ENCODE measurements at places on chromosomes 4 and X.

- no peak for DNase-seq
Measured at GRCh38 chr4:139986106-139986505, 167.9 kb downstream of the MAML3 start.

DNA sequence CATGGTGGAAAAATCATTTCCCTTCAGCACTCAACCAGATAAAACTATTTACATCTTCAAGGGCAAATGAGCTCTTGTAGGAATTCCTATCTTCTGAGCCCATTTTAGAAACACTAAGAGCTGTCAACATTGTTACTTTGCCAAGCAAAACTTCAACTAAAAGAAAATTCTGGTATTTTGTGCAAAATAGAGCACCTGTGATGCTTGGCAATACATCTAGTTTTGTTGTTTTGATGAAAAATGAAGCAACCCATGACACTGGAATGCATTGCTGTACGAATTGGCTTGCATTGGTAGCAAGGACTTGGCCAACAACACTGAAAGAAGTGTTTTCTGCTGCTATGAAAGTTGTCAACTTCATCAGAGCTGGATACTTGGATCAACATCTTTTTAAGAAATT, 194.4 kb downstream of the COX18 start:
- DNase-seq = no peak

DNA sequence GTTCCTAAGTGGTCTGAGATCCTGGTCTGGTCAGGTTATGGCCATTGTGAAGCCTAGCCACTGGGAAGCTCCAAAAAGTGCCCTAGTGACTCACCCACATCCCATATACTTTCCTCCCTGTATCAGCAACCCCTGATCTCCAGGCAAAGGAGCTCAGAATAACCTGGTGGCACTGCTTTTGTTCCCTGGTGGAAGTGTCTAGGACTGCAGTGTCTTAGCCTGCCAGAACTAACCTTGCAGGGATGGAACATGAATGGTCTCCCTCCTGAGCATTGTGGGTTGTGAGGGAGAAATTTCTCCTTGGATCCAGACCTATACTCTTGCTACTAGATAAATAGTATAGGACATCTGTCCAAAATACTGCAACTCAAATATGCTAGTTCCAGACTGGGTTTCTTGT, 27.9 kb upstream of the WDR1 start:
- no peak for DNase-seq

GRCh38 chrX:136380010-136380769, 79.4 kb downstream of the ADGRG4 start:
- DNase-seq = no peak

- DNase-seq = peak; percentile 61
Measured at GRCh38 chrX:46796574-46797191, 37.8 kb upstream of the SLC9A7 start.

DNA sequence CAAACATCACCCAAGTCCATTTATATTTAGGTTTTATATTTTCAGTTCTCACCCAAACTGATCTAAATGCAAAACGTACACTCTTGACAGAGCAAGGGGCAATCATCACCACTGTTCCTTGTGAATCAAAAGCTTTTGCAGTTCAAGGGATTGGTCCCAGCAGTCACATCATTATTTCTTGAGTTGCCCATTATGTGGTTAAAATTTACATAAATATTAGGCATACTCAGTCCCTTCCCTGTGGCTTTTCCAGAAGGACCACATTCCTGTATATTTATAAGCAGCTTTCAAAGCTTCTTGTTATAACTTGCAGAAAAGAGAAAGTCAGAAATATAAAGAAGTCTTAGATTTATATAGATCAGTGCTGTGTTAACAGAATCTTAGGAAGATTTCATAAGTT, 224.4 kb downstream of the CLCN4 start:
- no peak for DNase-seq

GRCh38 chr4:156771171-156771837, 200.3 kb downstream of the PDGFC start:
- DNase-seq = peak; percentile 80

DNA sequence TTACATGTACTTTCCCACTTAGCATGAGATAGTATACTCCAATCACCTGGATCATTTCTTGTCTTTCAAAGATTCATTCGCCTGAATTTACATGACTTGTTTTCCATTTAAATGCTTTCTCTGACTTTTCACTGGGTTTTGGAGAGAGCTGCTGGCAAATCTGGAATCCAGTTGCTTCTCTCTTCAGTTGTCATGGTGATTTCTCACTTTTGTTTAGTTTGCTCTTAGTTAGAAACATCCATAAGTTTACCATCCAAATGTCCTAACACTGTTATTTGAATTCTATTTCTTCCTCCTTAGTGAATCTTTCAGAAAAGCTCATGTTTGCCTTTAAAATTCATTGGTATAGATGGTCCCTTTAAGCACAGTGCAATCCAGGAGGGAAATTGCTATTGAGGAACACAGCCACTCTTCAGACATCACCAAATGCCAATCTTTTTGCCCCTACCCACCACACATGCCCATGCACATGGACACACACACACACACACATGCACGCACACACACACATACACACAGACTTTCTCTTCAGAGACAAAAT, 51.7 kb downstream of the REELD1 start:
- no peak for DNase-seq

DNA sequence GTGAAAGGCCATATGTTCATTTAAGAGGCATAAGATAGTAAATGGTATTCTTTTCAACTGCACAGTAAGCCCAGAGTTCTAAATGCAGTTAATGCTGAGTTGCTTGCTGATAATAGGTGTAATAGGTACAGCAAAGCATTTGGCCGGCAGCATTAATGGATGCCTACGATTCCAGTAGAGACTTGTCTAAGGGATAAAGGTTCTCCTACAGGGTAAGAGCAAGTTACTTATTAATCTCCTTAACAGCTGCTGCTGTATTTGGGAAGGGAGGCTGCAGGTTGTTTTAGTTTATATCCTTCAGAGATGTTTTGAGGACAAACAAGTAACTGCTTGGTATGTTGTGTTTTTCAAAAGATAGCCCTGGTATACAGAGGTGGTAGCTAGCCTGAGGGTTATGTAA, 16.8 kb downstream of the TSPAN7 start:
- no peak for DNase-seq

DNA sequence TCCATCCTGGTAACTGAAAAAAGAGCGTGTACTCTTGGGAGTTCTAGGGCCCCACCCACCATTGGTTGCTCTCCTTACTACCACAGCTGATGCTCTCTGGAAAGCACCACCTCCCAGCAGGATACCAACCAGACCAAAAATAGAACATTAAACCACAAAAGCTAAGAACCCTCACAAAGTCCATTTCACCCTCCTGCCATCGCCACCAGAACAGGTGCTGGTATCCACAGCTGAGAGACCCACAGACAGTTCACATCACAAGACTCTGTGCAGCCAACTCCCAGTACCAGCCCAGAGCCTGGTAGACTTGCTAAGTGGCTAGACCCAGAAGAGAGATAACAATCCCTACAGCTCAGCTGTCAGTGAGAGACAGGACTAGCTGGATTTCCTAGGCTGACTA, 240.6 kb downstream of the PABPC4L start:
- DNase-seq = no peak

GRCh38 chr4:80361329-80361900, 25.9 kb downstream of the CFAP299 start:
- DNase-seq = no peak

GRCh38 chrX:42752730-42753129, 25.2 kb downstream of the PPP1R2C start:
- no peak for DNase-seq
